MM.1S (cell line): ENCODE measurements at places on chromosomes 16 and 17.

GRCh38 chr16:10001258-10001775 lies 180.9 kb downstream of the GRIN2A start:
- DNase-seq: no peak

- DNase-seq: no peak
Measured at GRCh38 chr17:62791767-62792446, 16.2 kb downstream of the MARCHF10 start.

DNA sequence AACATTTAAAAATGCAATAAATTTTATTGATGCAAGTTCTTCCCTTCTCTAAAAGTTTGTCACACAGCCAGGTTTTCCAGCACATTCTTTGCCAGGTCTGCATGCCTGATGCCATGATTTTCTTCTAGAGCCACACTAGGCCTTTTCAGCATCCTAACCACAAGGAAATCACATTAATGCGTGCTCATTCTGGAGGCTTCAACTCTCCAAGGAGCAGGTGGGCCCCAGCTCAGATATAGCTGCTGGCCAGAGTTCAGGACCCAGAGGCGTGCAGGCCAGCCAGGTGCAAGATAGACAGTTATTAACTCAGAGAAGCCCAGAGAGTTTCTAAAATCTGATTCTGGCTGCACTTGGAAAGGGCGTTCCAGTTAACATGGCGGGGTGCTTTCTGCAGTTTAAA lies 124.5 kb upstream of the MAF start:
- DNase-seq: no peak

GRCh38 chr17:33511670-33512069 lies 218.6 kb upstream of the ASIC2 start:
- peak; percentile 48 for DNase-seq

GRCh38 chr17:31392002-31392855 lies 754 bp downstream of the RAB11FIP4 start:
- DNase-seq: no peak

- no peak for DNase-seq
Measured at GRCh38 chr17:39950871-39951348, 11.9 kb upstream of the GSDMA start.
